ENCODE measurements at places on chromosomes 4 and X.

DNA sequence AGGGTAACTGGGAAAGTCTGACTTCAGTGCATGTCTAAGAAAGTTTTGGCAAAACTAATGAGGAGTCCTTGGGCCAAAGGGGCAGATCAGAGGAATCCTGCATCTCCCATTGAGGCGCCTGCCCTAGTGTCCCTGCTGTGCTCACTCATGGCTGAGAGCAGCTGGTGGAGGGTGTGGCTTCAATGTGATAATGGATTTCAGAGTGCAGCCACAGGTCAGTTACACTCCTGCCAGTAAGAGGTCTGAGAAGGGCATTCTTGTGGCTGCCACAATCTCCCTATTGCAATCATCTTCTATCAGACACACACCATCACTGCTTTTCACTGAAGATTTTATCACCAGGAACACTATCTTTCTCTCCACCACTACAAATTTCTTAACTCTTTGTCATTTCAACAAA is 457.1 kb downstream of the MID1IP1 start:
- no peak for DNase-seq

DNA sequence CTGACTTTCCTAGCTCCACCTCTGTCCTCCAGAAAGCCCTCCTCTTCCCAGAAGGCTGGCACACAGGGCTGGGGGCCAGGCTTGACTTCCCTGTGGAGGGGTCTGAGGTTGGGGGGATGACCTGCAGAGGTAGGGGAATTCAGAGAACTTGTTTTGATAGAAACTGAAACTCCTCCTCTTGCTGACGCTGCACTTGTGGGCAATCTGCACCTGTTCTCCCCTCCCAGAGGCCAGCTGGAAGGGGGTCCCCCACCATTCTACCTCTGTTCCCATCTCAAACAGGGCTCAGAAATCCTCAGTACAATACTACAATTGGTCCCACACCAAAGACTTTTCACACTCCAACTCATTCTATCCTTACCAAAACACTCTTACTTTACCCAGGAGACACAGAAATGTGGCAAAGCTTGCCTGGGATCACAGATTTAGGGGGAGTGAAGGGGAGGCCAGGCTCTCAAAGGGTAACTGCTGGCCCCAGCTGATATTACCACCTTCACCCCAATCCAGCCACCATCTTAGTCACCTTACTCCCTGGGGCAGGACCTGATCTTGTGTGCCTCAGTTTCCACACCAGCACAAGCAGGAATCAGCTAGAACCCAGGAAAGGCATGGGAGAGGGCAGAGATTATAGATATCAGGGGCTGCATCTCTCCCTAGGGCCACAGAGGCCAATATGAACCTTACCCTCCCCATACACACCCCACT is 18.5 kb downstream of the OTUD5 start:
- DNase-seq: no peak

- DNase-seq: no peak
Observed at GRCh38 chrX:119706616-119707015, 13.6 kb upstream of the SEPTIN6 start.

DNA sequence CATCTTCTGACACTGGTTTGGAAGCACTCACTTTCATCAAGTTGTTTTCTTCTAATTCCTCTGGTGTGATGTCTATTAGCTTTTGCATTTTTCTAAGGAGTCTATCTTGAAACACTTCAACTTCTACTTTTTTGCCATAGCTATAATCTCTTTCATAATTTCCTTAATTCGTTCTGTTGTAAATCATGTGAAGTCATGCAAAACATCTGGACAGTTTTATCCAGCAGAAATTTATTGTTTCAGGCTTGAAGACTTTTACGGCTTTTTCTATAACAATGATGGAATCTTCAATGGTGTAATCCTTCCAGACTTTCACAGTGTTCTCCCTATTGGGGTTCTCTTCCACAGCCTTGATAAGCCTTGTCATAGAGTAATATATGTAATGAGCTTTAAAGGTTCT is 74.9 kb upstream of the PABPC4L start:
- DNase-seq: no peak

- DNase-seq: no peak
Observed at GRCh38 chr4:54277691-54278090, 48.6 kb downstream of the PDGFRA start.

- peak; percentile 29 for DNase-seq
Observed at GRCh38 chrX:54494166-54494988, 1.7 kb downstream of the FGD1 start.

DNA sequence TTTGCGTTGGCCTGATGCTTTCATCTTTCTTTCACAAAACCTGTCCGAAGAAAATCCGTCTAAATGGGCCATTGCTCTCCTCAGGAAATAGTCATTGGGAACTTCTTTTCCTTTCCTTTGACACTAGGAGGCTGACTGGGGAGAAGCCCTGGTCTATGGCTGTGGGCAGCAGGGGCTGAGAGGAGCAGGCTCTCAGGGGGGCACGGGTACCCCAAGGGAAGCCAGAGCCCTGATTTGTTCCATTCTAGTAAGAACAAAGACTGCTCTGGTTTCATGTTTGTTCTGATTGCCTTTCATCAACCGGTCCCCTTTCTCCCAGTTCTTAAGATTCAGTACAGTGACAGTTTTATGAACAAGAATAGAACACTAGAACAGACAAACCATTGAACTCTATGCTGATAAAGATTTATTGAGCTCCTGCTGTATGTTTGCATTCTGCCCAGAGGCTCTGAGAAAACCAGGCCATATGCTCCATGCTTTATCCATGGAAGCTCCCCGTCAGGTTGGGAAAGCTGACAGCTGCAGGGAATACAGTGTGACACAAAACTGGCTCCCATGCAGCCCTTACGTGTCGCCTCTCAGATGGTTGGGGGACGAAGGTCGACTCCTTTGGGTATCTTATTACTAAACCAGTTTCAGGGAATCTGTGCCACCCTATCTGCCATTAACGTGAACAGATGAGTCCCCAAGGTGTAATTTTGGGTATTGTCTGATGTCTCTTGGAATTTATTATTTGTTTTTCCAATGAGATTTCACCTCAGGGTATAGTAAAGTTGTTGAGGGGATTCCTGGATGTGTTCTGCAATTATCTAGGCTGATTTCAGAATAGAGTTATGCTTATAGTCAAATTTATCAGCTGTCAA is 72.4 kb upstream of the MSANTD1 start:
- DNase-seq: no peak

GRCh38 chrX:18733287-18733686 is 25.8 kb downstream of the PPEF1 start:
- no peak for DNase-seq

DNA sequence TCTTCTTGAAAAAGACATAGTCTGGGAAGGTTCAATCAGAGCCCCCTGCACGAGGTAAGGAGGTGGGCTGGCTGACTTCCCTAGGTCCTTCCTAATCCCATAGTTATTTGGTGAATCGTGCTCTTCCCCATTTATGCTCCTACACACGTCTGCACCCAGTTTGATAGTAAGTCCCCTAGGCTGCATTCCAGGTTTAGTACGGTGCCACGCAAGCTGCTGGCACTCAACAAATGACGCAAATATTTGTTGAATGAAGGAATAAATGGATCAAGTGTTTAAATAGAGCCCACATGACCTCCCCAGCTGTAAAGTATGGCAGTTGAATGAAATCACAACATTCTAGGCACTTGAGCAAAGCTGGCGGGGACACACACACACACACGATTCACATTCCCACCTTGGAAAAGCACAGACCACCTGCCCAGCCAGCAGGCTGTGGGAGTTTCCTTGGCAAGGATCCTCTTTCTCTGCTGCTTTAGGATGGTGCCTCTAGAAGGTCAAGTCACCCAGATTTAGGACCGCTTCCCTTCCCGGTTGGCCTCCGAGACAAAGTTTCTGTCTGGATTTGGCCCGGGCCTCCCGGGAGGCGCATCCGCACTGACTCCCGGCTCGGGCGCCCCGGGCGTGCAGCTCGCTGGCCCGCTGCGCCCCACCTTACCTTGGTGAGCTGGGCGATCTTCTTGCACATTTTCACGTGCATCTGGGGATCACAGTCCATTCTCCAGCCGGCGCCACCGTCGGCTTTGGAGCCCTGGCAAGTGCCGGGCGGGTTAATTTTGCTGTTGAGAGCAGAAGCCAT is 721 bp downstream of the FAM184B start:
- DNase-seq: no peak

- no peak for DNase-seq
Observed at GRCh38 chrX:10124506-10125247, 32.1 kb upstream of the CLCN4 start.

DNA sequence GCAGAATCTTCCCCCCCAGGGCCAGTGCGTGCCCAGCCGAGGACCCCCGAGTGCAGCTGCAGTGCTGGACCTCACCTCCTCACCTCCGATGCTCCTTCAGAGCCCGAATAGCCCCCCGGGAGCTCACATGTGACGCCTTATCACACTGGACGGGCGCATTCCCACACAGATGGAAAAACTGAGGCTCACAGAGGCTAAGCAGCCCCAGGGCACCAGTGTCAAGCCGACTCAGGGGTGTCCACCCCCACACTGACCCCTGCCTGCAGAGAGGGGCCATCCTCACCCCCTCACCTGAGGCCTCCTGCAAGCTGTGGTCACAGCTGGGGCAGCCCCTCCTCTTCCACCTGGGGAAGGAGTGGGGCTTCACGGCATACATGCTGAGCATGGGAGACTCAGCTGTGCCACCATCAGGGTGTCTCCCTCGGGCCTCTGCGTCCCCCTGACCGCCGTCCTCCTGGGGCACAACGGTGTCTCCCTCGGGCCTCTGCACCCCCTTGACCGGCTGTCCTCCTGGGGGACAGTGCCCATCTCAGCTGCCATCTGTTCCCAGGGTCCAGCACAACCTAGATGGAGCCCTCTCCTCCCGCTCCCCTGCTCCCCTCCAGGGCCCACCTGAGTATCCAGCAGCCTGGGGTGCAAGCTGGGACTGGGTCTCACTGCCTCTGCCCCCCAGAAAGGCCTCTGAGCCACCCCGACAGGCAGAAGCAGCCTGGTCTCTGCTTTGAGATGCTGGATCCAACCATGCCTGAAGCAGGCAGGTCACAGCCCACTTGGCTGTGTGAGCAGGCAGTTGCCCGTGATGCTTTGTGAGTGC is 85.3 kb upstream of the NKX1-1 start:
- no peak for DNase-seq

All from SJSA1 (cell line).